ENCODE measurements at places on chromosomes 3 and 15. TPM values are rescaled to one million over a fixed set of nuclear protein-coding genes. Genes with fewer than 3 reads are reported as not detected.

TRPM1 gene
- not detected for total RNA-seq

TF gene
- total RNA-seq, result 2.3 TPM

SKOR1 gene
- total RNA-seq, result 4.0 TPM

GOLGA8J gene
- not detected for total RNA-seq

CNTN3 gene
- total RNA-seq, result 2.2 TPM

GUCA1C gene
- total RNA-seq, result not detected

PLA2G4E gene
- 1.0 TPM for total RNA-seq

EPB42 gene
- total RNA-seq, result not detected

DNA sequence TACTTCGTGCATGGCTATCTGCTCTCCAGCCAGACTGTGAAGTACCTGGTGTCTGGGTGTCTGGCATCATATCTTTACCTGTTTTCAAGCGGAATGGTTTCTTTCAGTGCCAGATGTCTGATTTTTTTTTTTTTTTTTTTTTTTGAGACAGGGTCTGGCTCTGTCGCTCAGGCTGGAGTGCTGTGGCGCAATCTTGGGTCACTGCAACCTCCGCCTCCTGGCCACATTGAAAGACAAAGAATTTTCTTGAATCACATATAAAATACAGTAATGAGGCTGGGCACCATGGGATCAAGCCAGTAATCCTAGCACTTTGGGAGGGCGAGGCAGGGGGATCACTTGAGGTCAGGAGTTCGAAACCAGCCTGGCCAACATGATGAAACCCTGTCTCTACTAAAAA lies 2.8 kb upstream of the MESP1 start:
- no peak for DNase-seq

GRCh38 chr3:66121318-66121717 lies 82.6 kb upstream of the MAGI1 start:
- DNase-seq, result no peak

GRCh38 chr3:188343894-188344293 lies 189.9 kb downstream of the LPP start:
- DNase-seq, result no peak

GRCh38 chr3:34140616-34141015 lies 342.2 kb downstream of the PDCD6IP start:
- no peak for DNase-seq

DNA sequence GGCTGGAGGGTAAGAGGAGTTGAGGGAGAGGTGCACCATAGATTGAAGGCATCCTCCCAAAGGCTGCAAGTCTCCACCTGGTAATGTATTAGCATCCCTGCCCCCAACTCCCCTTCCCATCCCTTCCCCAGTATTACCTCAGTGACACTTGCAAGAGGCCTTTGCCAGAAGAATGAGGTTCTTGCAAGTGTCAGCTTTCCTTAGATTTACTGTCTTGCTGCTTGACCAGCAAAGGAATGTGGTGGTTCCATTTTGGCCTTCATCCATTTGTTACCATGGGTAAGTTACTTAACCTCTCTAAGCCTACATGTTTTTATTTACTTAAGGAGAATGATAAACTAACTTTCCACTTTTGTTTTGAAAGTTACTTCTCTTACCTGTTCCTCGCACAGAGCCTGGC lies 108.9 kb downstream of the LRTM1 start:
- DNase-seq, result no peak

- peak; percentile 86 for DNase-seq
These were observed at the start of gene DNAH12 for GRCh38 chr3:57544181-57545125. TSS of gene DNAH12 (minus strand) at chr3:57544344. CDS start at chr3:57542870, 1,474 bp downstream.

- DNase-seq, result no peak
These were observed 6.8 kb downstream of the CHRM5 start for GRCh38 chr15:33975022-33975565.

DNA sequence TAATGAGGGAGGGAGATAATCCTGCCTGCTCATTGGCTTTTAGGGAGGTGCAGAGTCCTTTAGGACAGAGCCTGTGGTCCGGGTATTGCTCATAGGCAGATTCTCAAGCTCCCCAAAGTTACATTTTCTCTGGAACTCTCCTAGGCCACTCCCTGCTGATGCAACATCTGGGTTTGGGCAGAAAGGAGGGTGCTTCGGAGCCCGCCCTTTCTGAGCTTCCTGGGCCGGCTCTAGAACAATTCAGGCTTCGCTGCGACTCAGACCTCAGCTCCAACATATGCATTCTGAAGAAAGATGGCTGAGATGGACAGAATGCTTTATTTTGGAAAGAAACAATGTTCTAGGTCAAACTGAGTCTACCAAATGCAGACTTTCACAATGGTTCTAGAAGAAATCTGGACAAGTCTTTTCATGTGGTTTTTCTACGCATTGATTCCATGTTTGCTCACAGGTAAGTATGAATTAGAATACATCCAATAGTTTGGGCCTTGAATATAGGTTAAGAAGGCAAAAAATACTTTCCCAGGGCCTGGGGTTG lies at the start of gene IL20RB:
TSS of gene IL20RB (plus strand) at position 233 of the 538 bp plus-strand sequence. CDS start at position 364, 131 bp downstream.
- no peak for DNase-seq

DNA sequence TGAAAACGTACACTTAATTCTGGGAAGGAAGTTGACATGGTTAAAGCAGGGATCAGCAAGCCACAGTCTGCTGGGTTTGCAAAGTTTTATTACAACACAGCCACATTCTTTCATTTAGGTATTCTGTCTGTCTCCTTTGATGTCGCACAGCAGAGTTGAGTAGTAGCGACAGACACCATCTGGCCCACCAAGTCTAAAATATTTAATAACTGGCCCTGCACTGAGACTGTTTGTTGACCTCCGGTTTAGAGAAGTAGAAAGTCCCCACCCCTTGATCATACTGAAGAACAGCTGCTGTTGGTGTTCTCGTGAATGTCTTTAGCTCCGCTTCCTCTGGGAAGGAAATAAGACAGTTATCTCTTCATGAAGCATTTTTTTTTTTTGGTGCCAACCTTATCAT lies 66.2 kb downstream of the MCTP2 start:
- DNase-seq, result no peak

DNA sequence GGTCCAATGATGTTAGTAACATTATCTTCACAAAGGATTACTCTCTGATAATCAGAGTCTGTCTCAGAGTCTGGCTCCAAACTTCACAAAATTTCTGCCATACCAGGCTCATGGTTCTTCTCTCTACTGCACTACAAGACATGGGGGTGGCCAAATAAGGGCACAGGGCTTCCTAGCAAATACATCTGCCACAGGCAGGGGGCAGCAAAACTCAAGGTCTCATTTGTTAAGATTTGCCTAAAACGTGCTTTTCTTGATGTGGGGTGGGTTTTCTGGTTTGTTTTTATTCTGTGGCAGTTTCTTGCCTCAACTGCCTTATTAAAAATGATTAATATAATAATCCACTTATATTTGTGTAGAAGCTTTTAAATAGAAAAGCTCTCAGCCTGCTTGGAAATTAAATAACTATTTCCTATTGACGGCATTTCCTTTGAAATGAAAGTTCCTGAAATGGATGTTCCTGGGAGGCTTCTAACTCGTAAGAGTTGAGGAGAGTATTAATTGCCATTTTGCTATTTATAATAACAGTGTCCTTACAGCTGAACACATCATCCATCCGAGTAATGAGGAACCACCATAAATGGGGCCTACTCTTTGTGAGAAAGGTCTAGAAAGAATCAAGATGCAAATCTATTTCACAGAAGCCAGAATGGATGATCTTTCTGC lies 53.8 kb downstream of the SST start:
- DNase-seq, result peak; percentile 66

- DNase-seq, result no peak
These were observed 80.1 kb downstream of the SNRK start for GRCh38 chr3:43366481-43366880.

- DNase-seq, result no peak
These were observed 64.4 kb downstream of the RPLP1 start for GRCh38 chr15:69517052-69517451.

GRCh38 chr15:96349034-96349856 lies 18.7 kb downstream of the NR2F2 start:
- no peak for DNase-seq

- DNase-seq, result no peak
These were observed 45.9 kb upstream of the ABHD10 start for GRCh38 chr3:111932946-111933345.

- no peak for DNase-seq
These were observed 14.7 kb upstream of the ATP2B2 start for GRCh38 chr3:10520072-10520471.

DNA sequence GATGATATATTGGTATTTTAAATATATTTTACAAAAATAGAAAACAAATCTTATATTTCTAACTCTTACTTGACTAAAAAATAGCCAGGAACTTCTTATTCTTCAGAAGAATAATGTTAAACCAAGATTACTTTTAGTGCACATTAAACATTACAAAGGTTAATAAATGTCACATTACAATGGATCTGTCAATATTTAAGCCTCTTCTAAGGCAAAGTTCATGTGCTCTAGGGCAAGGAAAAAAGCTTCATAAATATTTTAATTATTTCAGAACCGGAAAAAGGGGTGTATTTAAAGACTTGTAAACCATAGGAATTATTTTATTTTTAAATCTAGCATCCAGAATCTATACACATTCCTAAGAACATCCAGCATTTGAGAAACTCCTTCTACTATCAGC lies 166.9 kb upstream of the ROBO2 start:
- DNase-seq, result no peak

GRCh38 chr3:4824926-4825325 lies 154.3 kb upstream of the BHLHE40 start:
- DNase-seq, result no peak

GRCh38 chr3:94904156-94904674 lies 841.4 kb downstream of the NSUN3 start:
- no peak for DNase-seq

GRCh38 chr15:74380361-74381189 lies 13.1 kb upstream of the CYP11A1 start:
- no peak for DNase-seq

Measured in glutamatergic neuron (in vitro differentiated cells).